ENCODE measurements at places on chromosomes 2 and 18.

DNA sequence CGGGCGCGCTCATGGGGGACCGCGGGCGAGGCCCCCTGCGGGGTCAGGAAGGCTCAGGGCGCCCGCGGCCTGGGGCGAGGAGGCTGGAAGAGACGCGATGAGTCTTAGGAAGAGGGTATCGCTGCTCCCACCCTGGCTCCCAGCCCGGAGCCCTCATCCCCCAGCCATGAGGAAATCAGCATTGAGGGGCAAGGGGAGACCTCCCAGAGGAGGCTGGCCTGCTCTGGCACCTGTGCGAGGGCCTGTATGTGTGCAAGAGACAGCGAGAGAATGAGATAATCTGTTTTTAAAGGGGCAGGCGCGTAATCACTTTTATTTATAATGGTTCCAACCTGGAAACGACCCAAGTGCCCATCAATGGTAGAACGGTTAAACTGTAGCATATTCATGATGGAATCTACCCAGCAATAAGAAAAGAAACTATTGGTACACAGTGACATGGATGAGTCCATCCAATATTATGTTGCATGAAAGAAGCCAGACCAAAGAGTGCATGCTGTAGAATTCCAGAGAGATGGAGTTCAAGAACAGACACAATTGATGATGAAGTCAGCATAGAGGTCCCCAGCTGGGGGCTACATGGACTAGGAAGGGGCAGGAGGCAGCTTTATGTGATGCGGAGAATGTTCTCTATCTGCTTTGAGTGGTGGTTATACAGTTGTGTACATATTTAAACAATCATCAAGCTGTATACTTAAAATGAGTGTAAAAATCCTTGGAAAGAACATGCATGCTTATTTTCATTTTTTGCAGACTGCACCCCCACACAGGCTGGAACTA, 14.4 kb downstream of the FBXO41 start:
- no peak for DNase-seq

- DNase-seq = no peak
Observed at GRCh38 chr18:79772865-79773696, 24.7 kb upstream of the KCNG2 start.

DNA sequence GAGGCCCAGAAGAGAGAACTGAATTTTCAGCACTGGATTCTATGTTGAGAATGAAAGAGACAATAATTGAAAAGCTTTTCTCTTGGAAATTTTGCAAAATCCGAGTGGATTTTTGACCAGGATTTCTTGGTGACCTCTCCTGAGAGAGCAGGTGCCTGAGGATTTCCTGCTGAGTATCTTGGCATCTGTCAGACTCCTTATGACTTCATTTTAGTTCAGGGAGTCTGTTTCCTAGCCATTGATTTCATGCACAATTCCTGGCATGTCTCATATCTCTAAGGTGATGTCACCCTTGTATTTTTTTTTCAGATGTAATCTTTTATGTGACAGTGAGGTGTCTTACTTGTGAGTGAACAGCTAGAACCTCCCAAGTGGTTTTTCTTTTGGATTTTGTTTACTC, 195.9 kb downstream of the NEDD4L start:
- no peak for DNase-seq

DNA sequence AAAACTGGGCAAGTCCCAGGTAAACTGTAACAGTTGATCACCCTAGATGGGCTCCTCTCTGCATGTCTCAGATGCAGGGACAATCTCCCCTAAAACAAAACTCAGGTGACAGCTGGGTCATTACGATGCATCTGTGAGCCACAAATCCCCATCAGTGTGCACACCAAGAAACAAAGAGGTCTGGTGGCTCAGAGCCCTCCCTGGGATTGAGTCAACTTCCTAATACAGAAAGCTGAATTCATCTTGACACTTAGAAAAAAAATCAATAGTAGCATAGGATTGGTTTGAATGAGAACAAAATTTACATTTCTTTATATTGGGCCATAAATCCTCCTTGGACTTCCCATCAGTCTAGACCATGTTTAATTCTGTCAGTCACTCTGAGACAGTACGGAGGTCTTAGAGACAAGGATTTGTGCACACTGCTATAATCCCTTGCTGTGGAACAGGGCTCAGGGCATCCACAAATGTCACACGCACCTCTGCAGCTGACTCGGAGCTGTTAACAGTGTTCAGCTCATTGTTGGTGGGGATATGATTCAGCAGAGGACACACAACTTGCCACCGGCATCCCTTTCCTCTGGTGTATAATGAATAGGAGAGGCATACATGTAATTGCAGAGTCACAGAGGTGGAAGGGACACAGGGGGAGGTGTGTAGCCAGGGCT, 44.5 kb upstream of the DAPL1 start:
- no peak for DNase-seq

DNA sequence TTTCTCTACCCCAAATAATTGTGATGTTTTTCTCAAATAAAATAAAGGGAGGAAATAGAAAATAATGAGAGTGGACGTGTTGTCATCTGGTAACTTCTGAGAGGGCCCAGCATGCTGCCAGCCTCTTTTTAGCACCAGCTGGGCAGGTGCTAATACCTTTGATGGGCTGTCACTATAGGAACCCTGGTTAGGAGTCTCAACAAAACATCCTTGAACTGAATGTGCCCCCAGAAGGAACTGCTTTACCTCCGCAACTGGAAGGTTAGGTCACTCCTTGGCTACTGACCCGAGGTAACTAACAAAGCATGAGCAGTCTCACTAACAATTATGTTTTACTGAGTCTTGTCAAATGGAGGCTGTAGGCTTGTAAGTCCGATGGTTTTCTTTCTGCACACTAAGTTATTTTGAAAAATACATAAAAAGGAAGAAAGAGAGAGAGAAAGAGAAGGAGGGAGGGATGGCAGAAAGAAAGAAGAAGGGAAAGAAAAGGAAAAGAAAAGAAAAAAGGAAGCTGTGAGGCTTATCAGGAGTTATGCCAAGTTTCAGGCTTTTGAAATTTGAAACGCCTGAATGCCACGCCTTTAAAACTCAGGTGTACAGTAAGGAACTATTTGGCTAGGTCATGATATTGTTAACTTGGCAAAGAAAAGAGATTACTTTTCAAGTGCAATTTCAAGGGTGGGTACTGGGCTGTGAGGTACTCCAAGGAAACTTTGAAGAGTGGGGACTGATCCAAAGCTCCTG, 91.0 kb downstream of the TGIF1 start:
- DNase-seq = no peak

DNA sequence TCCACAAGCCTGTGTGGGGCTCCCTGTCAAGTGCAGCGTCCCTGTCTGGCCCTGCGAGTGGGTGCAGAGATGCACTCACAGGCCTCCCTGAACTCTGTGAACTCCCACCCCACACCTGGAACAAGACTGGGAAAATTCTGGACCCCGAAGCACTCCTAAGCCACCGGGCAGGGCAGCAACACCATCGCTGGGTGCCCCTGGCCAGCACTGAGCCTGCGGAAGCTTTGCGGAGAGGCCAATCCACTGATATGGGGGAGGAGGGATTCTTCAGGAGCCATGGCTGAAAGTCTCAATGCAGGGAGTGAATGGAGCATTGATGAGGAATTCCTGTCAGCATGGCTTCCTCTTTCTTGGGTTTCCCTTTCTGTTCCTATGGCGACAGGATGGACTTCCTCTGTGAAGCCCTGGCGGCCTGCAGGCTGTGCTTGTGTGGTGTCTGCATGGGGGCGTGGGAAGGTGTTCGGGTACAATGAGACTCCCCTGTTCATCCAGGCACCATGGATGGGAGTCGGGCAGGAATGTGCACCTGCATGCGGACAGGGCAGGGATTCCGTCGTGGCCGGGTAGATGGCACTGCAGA, 15.1 kb downstream of the TRIB2 start:
- DNase-seq = no peak

- DNase-seq = no peak
Observed at GRCh38 chr18:12656938-12657683, 796 bp downstream of the SPIRE1 start.
